ENCODE measurements at places on chromosomes 13 and 19.

DNA sequence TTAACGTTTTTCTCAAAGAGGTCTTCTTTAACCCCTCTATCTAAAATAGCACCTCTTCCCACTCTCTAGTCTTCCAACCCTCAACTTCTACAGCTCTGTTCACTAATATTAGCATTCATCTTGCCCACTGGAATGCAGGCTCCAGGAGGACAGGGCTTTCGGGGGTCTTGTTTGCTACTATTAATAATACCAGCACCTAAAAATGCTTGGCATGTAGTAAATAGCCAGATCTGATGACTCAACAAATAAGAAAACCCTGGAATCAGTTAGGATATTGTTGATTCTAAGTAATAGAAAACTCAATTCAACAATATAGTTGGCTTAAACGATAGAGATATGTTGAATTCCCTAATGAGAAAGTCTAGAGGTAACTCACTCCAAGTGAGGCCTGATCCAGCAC, 14.2 kb downstream of the DYRK1B start:
- no peak for DNase-seq

DNA sequence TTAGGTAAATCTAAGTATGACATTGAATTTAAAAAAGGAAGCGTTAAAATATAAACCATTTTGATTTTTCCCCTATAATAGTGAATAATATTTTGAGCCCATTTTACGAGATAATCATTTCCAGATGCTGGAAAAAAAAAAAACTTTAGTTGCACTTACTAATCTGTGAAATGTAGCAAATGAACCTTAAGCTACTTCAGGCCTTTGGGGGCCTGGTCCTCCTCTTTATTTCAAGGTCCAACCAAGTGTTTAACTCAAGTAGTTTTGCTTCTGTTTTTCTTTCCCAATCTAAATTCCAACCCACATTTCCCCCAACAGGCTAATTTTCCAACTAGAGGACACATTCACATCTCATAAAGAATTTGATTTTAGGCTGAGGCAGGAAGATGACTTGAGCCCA, 101.2 kb downstream of the TNFRSF19 start:
- peak; percentile 20 for DNase-seq

- no peak for DNase-seq
Observed at GRCh38 chr13:91240341-91240740, 107.1 kb upstream of the MIR17HG start.

DNA sequence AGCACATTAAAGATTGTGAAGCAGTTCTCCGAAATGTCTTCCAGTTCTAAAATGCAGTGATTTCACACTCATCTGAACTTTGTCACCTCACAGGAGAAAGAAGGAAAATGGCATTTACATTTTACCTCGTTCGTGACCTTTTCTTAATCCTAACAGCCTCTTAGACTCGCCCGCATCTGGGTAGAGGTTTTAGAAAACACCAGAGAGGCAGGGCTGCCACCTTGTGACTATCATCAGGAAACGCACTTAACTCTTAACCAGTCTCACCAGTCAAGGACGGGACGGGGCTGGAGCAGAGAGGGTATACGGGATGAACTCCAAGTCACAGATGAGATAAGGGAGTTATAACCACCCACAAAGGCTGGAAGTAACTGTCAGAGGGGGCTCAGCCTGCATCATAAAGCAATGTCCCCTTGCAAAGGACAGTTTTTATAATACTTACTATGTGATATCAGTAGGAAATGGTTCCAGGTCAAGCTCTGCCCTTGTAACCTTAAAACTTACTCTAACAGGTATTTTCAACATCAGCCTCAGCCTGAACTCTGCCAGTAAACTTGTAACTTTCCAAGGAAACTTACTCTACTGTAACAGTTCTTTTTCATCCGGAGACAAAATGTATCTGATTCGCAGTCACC, 8.6 kb upstream of the CEACAM6 start:
- DNase-seq = no peak

- no peak for DNase-seq
Observed at GRCh38 chr19:13726323-13726722, 38.0 kb upstream of the MRI1 start.

- DNase-seq = no peak
Observed at GRCh38 chr13:75963302-75963701, 327.2 kb downstream of the LMO7 start.

DNA sequence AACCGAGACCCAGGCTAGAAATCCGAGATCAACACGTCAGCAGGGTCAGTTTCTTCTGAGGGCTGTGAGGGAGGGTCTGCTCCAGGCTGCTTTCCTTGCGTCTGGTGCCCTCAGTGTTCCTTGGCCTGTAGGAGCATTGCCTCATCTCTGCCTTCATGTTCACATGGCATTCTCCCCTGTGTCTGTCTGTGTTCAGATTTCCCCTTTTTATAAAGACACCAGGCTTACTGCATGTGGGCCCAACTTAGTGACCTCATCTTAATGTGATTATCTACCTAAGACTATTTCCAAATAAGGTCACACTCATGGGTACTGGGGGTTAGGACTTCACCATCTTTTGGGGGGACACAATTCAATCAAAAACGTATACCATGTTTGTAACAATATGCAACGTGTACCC, 57.2 kb upstream of the C1QTNF9 start:
- no peak for DNase-seq

- no peak for DNase-seq
Observed at GRCh38 chr19:15464394-15465385, at the start of gene RASAL3. Gene RASAL3 (minus strand): TSS chr19:15464544. CDS start chr19:15464358, 186 bp downstream.
